H7 (cell line): ENCODE measurements at places on chromosomes 5 and 9. TPM values are rescaled to one million over a fixed set of nuclear protein-coding genes. Genes with fewer than 3 reads are reported as not detected.

The IL13 gene
- total RNA-seq: not detected in 2 replicates

The CER1 gene
- 197 and 1,033 TPM in 2 replicates for total RNA-seq

The IFNA21 gene
- total RNA-seq: not detected in 2 replicates

The AJM1 gene
- 0.14 and 0.52 TPM in 2 replicates for total RNA-seq

The OSTF1 gene
- 17.3 and 18.5 TPM in 2 replicates for total RNA-seq
